ENCODE measurements at places on chromosomes 6 and 20. TPM values are rescaled to one million over a fixed set of nuclear protein-coding genes. Genes with fewer than 3 reads are reported as not detected.

GRCh38 chr20:40775561-40776146 is 86.6 kb upstream of the MAFB start:
- no peaks in the 10 kb centered on the region for H3K4me1 ChIP-seq
- no peaks in the 10 kb centered on the region for H3K27me3 ChIP-seq
- no peak overlapping the region for H3K4me3 ChIP-seq
- no peak for DNase-seq
- H3K36me3 ChIP-seq, result no peaks in the 10 kb centered on the region
- no peak overlapping the region for H3K27ac ChIP-seq

DNA sequence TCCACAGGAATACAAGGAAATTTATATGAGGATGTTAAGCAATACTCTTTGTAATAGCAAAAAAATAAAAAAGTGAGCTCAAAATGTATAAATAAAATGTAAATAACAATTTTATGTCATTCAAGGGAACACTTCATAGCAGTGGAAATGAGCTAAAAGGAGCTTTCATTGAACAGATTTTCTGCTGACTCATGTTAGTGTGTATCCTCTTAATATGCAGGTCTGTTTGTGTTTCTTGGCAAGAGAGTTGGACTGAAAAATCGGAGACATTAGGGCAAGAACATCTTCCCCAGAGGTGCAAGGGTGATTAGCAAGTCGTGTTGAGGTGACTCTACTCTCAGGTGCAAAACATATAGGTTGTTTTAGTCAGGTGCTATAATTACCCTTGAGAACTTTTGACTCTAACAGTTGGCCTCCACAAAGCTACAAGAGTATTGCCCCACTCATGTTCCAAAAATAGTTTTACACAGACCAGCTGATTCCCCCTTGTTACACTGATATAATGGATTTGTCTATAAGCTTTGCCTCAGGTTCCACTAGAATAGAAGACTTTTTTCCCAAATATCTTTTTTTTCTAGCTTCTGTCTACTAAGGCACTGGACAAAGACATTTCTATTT is 702.9 kb downstream of the TENT5A start:
- no peaks in the 10 kb centered on the region for H3K4me1 ChIP-seq
- no peaks in the 10 kb centered on the region for H3K27me3 ChIP-seq
- no peak overlapping the region for H3K4me3 ChIP-seq
- DNase-seq, result no peak

GRCh38 chr20:10253780-10254179 is 35.1 kb downstream of the SNAP25 start:
- H3K27ac ChIP-seq, result no peak overlapping the region
- no peak for DNase-seq
- H3K36me3 ChIP-seq, result no peaks in the 10 kb centered on the region
- no peak overlapping the region for H3K4me3 ChIP-seq
- H3K27me3 ChIP-seq, result no peaks in the 10 kb centered on the region

The LST1 gene
- 32.4 TPM for polyA plus RNA-seq

The PHACTR2 gene
- polyA plus RNA-seq, result 5.5 TPM

All from thymus (tissue), 14 donors.